ENCODE measurements at places on chromosomes 16 and 17. TPM values are rescaled to one million over a fixed set of nuclear protein-coding genes. Genes with fewer than 3 reads are reported as not detected.

GRCh38 chr17:83182620-83183101, 103.3 kb downstream of the METRNL start:
- H3K27me3 ChIP-seq, result no peaks in the 10 kb centered on the region
- no peak overlapping the region for H3K4me3 ChIP-seq
- no peaks in the 10 kb centered on the region for H3K4me1 ChIP-seq

- H3K4me1 ChIP-seq, result no peaks in the 10 kb centered on the region
- H3K36me3 ChIP-seq, result no peaks in the 10 kb centered on the region
- no peak overlapping the region for H3K27ac ChIP-seq
- no peak overlapping the region for H3K4me3 ChIP-seq
- DNase-seq, result no peak
- H3K27me3 ChIP-seq, result no peaks in the 10 kb centered on the region
Observed at GRCh38 chr16:8481810-8482209, 108.5 kb downstream of the TMEM114 start.

- no peaks in the 10 kb centered on the region for H3K27me3 ChIP-seq
- no peak overlapping the region for H3K4me3 ChIP-seq
- H3K4me1 ChIP-seq, result peaks cover 81% of the 10 kb centered on the region
- no peaks in the 10 kb centered on the region for H3K36me3 ChIP-seq
- peak overlapping the region; percentile 57 for H3K27ac ChIP-seq
Observed at GRCh38 chr17:8922451-8922850, 43.1 kb downstream of the PIK3R5 start.

DNA sequence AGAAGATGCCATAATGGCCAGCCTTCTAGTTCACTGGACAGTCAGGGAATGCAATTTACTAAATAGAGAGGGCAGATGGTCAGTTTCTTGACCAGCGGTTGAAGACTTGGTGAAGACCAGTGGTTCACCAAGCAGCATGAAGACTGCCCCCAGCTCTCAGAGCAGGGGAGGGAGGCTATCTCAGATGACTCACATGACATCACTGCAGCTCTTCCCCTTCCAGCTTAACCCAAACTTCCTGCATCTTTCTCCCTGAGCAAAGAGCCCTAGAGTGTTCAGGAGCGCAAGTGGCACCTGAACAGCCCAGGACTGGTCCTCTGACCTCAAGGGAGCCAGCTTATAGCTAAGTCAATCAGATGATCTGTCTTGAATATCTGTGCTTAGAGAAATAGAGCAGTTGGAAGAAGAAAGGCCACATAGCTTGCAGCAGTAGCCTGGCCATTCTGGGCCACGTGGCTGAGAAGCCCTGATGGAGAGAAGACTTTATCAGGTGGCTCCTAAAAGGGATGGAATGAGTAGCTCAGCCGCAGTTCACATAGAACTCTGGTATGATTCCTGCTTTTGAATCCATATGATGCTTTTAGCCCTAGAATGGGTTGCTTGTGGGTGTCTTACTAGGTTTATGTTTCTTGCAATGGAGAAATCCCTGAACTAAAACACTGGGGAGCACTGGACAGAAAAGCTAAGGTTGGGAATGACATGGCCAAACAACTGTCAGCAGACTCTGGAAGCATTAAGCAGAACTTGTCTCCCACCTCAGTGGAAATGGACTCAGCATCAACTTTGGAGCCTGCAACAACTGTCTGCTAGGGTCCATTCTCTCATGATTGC, 392.1 kb upstream of the CCL2 start:
- no peak overlapping the region for H3K4me3 ChIP-seq
- DNase-seq, result no peak
- H3K36me3 ChIP-seq, result no peaks in the 10 kb centered on the region
- peaks cover 27% of the 10 kb centered on the region for H3K27me3 ChIP-seq
- no peaks in the 10 kb centered on the region for H3K4me1 ChIP-seq

GRCh38 chr17:17837966-17838962, 1.5 kb upstream of the SREBF1 start:
- H3K4me1 ChIP-seq, result peaks cover 82% of the 10 kb centered on the region
- no peak overlapping the region for H3K4me3 ChIP-seq
- DNase-seq, result no peak
- H3K27ac ChIP-seq, result peak overlapping the region; percentile 99
- H3K36me3 ChIP-seq, result no peaks in the 10 kb centered on the region

GRCh38 chr17:61635913-61636432, 45.0 kb upstream of the NACA2 start:
- peaks cover 16% of the 10 kb centered on the region for H3K27me3 ChIP-seq
- no peaks in the 10 kb centered on the region for H3K4me1 ChIP-seq
- no peak overlapping the region for H3K27ac ChIP-seq
- H3K36me3 ChIP-seq, result no peaks in the 10 kb centered on the region

GRCh38 chr16:86818671-86819532, 240.6 kb downstream of the FOXL1 start:
- no peak for DNase-seq
- no peak overlapping the region for H3K4me3 ChIP-seq
- H3K27me3 ChIP-seq, result peaks cover 30% of the 10 kb centered on the region
- H3K36me3 ChIP-seq, result no peaks in the 10 kb centered on the region

DNA sequence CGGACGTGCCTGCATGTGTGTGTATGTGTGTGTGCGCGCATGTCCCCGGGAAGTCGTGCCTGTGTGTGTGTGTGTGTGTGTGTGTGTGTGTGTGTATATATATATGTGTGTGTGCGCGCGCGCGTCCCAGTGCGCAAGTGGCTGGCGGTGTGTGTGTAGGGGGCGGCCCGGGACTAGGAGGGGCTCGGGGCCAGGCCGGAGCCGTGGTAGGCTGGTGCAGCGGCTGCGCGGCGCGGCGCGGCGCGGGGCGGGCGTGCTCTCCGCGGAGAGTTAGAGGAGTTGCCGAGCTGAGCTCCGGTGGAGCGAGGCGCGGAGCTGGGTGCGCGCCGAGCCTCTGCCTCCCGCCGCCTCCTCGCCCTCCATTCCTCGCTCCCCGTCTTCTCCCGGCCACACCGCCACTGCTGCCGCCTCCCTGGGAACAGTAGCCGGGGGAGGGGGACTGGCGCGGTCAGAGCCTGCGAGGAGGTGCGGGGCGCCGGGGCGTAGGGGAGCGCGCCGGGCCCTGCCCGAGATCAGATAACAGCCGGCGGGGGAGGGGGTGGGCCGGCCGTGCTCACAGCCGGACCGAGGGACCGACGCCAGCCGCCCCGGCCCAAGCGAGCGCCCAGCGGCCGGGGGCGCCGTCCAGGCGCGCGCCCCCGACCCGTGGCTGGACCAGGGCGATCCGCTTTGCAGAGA, at the start of gene KCNJ12:
KCNJ12 (plus strand) TSS at position 277 of the 678 bp plus-strand sequence. CDS start 38,986 bp downstream, outside the sequence.
- peaks cover 56% of the 10 kb centered on the region for H3K27me3 ChIP-seq
- H3K36me3 ChIP-seq, result no peaks in the 10 kb centered on the region
- H3K4me1 ChIP-seq, result peaks cover 52% of the 10 kb centered on the region
- peak within 1 kb of the TSS; percentile 63 for H3K27ac ChIP-seq
- DNase-seq, result no peak

DNA sequence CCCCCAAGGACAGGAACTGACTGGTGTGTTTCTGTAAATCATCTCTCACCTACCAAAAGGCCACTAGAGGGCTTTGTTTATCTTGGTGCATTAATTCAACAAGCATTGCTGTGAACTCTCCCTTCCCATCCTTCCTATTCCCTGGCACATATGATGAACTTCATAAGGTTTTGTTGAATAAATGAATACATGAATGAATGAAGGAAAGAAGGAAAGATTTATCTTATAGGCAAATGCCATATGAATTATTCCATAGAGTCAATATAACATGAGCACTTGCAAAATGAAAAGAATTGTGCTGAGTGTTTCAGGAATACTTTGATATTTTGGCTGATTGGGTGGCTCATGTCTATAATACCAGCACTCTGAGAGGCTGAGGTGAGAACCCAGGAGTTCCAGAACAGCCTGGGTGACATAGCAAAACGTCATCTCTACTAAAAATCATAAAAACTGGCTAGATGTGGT, 4.3 kb downstream of the SPDYE4 start:
- no peak overlapping the region for H3K4me3 ChIP-seq
- DNase-seq, result no peak

- peak; percentile 88 for DNase-seq
- H3K4me1 ChIP-seq, result no peaks in the 10 kb centered on the region
- no peak within 1 kb of the TSS for H3K4me3 ChIP-seq
- H3K27ac ChIP-seq, result no peak within 1 kb of the TSS
Observed at GRCh38 chr17:3557768-3558583, at the start of gene TRPV3. Gene TRPV3, minus strand, starts transcription at chr17:3557812. Its CDS starts 2,962 bp downstream, at chr17:3554850.

DNA sequence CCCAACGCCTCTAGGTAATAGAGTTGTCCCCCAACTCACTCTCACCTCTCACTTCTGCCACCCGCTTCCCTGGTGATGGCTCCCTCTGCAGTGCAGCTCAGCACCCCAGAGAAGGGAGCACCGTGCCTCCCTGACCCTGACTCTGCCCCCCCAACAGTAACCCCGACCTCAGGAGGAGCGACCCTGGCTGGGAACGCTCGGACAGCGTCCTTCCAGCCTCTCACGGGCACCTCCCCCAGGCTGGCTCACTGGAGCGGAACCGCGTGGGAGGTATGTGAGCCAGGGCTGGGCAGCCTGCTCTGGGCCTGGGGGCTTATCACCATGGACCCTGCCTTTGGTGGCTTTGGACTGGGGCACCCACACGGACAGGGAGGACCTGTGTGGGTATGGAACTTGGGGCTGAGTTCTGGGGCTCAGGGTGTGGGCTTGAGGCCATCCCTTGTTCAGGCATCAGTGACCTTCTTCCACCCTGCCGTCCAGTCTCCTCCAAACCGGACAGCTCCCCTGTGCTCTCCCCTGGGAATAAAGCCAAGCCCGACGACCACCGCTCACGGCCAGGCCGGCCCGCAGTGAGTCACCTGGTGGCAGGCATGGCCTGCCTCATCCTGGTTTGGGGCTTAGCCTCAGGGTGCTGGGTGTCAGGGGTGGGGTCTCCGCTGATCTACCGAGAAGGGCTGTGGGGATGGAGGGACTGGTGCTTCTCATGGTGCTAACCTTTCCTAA, 6.7 kb upstream of the C17orf107 start:
- no peaks in the 10 kb centered on the region for H3K27me3 ChIP-seq
- H3K4me1 ChIP-seq, result no peaks in the 10 kb centered on the region
- H3K36me3 ChIP-seq, result peaks cover 87% of the 10 kb centered on the region
- no peak overlapping the region for H3K4me3 ChIP-seq

- H3K4me3 ChIP-seq, result no peak overlapping the region
- DNase-seq, result no peak
Observed at GRCh38 chr17:50806141-50806643, 29.2 kb upstream of the WFIKKN2 start.

DNA sequence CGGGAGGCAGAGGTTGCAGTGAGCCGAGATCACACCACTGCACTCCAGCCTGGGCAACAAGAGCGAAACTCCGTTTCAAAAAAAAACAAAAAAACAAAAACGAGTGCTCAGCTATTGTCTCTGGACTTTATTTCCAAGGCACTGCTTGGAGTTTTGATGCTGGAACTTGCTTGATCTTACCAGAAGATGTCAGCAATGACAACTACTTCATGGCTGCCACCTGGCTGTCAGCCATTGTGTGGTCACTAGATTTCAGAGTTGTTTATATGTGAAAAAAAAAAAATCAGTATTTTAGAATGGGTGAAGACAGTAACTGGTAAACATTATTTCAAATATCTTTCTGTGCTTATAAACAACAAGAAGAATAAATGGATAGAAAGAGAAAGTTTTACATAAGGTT, 26.3 kb upstream of the OR4D1 start:
- DNase-seq, result no peak
- H3K27me3 ChIP-seq, result no peaks in the 10 kb centered on the region
- H3K27ac ChIP-seq, result no peak overlapping the region
- H3K4me1 ChIP-seq, result no peaks in the 10 kb centered on the region
- no peaks in the 10 kb centered on the region for H3K36me3 ChIP-seq

- no peaks in the 10 kb centered on the region for H3K36me3 ChIP-seq
- H3K27me3 ChIP-seq, result no peaks in the 10 kb centered on the region
Observed at GRCh38 chr17:75553295-75554110, 28.0 kb downstream of the LLGL2 start.

GRCh38 chr17:68108313-68109000, 72.9 kb downstream of the KPNA2 start:
- no peak overlapping the region for H3K27ac ChIP-seq
- no peaks in the 10 kb centered on the region for H3K36me3 ChIP-seq
- no peak for DNase-seq
- H3K27me3 ChIP-seq, result no peaks in the 10 kb centered on the region
- no peak overlapping the region for H3K4me3 ChIP-seq

Gene TNRC6C
- total RNA-seq, result 34.3 TPM

Gene MT1E
- 49.6 TPM for total RNA-seq

Gene ARL17A
- total RNA-seq, result 11.9 TPM

Gene ABCA3
- total RNA-seq, result 12.6 TPM

Gene CLEC18B
- total RNA-seq, result 0.94 TPM

Gene C16orf74
- 12.2 TPM for total RNA-seq

Gene MYH13
- not detected for total RNA-seq
